ELF-1 (cell line): ENCODE measurements at places on chromosomes 5 and 9.

DNA sequence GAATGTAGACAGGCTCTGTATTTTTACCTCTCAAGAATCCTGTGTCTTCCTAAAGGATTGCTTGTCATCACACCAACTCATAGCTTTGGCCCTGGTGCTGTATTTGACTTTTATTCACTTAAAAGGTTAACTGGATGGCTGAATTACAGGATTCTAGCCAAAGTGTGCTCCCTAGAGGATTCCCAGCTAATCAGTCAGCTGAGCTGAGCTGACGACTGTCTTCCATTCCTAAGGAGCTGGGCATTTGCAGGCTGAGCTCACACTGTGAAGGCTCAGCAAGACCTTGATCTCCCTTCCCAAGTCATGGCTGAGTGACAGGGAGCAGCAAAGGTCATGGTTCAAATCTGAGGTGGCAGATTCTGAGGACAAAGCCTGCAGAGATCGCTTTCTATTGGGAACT lies 59.0 kb upstream of the PALM2AKAP2 start:
- peak; percentile 23 for DNase-seq

DNA sequence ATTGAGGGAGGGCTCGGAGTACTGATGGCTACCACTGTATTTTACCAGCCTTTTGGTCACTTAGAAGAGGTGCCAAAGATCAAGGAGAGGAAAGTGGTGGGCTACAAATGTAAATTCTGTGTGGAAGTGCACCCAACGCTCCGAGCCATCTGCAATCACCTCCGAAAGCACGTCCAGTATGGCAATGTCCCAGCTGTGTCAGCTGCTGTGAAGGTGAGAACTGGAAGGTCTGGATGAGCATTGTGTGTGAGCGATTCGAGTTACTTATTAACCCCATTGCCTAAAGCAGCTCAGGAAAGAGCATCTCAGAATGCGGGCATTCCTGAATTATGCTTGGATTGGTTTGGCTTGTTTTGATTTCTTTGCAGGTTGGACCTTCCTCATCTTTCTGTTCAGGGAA lies 67.5 kb downstream of the ZNF462 start:
- DNase-seq, result no peak

GRCh38 chr9:17631396-17631795 lies 52.5 kb downstream of the SH3GL2 start:
- no peak for DNase-seq

DNA sequence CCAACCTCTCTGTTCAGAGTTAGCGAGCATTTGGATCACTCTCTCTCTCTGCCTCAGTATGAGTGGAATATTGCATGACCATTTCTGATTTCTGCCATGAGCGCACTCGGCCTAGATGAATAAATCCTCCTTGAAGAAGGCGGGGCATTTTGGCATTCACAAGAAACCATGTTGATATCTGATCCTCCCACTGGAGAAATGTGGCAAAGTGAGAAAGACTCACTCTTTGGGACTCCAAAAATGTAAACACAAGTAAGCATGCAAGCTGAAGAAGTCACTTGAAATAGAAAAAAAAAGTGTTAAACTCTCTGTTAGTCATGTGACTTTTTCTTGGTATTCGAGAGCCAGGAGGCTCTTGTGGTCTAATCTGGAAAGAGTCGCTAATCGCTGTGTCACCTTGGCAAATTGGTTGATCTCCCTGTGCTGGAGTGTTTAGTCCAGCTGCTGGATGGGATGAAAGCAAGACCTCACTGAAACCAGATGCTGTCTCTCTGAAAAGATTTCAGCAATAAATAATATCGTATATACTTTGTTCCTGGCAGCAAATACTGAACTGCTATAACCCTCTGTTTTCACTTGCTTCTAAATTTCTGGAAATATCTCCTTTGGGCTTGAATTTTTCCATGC lies 95.5 kb downstream of the GHR start:
- no peak for DNase-seq

GRCh38 chr5:1770443-1770802 lies 29.2 kb downstream of the MRPL36 start:
- no peak for DNase-seq

DNA sequence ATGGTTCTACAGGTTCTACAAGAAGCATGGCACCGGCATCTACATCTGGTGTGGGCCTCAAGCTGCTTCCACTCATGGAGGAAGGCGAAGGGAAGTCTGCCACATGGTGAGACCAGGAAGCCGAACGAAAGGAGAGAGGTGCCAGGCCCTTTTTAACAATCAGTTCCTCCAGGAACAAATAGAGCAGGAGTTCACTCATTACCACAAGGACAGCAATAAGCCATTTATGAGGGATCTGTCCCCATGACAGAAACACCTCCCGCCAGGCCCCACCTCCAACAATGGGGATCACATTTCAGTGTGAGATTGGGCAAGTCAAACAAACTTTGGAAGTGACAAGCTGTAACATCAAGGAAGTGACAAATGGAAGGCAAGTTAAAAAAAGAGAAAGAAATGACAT lies 95.5 kb upstream of the PTPN3 start:
- no peak for DNase-seq

GRCh38 chr9:27499451-27499850 lies 24.6 kb upstream of the IFNK start:
- no peak for DNase-seq

DNA sequence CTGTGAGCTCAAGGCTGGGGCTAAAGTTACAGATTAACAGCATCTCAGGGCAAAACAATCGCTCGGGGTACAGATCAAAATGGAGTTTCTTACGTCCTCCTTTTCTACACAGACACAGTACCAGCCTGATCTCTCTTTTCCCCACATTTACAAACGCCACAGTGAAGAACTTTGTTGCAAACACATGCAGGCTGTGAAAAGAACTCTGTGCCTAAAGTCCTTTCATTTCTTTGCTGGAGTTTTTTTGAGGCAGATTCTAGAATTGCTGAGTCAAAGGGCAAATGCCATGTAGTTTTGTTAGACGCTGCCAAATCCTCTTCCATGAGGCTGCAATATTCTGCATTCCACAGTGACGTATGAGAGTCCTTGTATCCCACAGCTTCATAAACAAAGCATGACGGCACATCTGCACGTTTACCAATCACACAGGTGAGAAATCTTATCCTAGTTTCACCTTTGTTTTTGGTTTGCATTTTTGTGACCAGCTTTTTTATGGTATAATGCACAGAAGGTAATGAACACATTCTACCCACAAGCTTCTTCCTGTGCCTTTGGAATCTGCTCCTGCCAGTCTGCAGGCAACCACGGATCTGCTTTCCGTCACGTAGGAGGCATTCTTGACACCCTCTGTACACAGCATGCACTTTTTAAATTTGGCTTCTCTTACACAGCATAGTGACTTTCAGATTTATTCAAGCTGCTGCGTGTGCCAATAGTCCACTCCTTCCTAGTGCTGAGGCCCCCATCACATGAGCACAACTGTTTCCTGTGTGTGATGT lies 44.6 kb upstream of the LPCAT1 start:
- no peak for DNase-seq

- no peak for DNase-seq
These were observed 112.9 kb downstream of the SLC1A3 start for GRCh38 chr5:36719282-36719681.

GRCh38 chr5:72871366-72872024 lies 55.0 kb downstream of the TNPO1 start:
- DNase-seq, result no peak

- DNase-seq, result peak; percentile 69
These were observed 125.9 kb downstream of the APBA1 start for GRCh38 chr9:69546265-69546664.

- no peak for DNase-seq
These were observed 200.7 kb downstream of the PARP8 start for GRCh38 chr5:50867140-50867539.

DNA sequence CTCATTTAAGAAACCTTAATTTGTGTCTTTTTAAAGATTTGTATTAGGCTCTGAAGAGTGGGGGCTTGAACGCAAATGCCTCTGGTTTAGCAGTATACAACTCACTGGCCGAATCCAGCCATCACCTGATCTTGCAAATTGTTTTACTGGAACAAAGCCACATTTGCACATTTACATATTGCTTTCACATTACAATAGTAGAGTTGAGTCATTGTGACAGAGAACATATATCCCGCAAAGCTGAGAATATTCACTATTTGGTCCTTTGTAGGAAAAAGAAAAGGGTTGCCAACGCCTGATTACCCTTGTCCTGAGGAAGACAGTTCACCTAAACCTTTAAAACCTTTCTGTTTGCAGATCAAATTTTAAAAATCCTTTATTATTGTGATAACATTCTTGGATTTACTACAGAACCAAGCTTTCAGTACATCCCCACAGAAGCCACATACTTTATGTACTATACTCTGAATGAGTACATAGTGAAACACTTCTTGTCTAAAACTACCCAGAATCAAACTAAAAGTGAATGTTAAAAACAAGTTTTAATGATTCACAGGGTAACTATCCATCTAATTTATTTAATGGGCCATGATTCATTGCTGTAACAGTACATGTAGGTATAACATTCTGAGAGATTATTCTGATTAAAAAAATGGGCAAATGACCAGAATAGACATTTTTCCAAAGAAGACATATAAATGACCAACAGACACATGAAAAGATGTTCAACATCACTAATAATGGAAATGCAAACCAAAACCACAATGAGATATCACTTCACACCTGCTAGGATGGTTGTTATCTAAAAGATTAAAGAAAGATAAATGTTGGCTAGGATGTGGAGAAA lies 161.0 kb downstream of the SLC25A46 start:
- DNase-seq, result no peak

DNA sequence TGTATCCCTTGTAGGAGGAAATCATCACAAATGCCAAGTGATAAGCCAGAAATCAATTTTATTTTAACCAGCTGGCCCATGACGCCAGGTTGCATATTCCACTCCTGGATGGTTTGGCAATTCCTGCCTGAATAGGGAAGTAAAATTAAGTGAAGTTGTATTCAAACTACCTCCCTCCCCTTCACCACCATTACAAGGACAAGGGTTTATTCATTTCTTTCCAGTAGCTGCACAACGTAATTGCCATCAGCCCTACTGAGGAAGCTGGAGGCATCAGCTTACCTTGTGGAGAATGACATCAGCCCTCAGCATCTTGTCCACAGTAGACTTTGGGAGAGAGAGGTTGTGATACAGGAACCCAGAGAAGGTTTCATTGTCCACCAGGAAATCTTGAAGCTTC lies 66.6 kb downstream of the ABCA1 start:
- DNase-seq, result no peak

DNA sequence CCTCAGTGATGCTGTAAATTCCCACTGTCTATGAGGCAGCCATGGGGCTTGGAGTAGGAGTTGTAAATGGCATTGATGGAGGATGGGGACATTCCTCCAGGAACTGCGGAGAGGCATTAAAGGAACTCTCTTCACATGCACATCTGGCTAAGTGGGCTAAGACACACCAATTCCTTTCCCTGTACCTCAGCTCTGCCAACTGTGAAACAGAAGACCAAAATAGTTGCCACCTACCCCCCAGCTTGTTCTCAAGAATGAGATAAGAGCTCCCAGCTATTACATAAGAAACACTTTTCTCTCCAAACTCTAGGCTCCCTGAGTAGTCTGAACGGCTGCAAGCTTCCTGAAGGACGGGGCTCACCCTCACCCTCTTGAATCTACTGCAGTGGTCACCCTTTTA lies 144.6 kb upstream of the SLC30A5 start:
- no peak for DNase-seq

DNA sequence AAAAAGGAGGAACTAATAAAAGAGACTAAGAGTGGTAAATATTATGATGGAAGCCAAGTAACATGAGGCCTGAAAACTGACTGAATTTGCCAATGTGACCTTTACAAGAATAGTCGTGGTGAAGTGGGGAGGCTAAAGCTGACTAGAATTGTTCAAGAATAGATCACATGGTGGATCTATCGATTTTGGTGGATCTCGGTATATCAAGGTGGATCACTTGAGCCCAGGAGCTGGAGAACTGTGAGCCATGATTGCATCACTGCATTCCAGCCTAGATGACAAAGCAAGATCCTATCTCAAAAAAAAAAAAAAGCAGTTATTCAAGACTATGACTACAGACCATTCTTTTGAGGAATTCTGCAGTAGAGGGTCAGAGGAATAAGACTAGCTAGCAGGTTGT lies 15.1 kb downstream of the ERMP1 start:
- DNase-seq, result peak; percentile 14

- DNase-seq, result no peak
These were observed 16.1 kb upstream of the DRD1 start for GRCh38 chr5:175460126-175460525.

- DNase-seq, result no peak
These were observed 59.3 kb downstream of the OSTF1 start for GRCh38 chr9:75147638-75148037.

GRCh38 chr9:111582888-111583287 lies 16.6 kb downstream of the PTGR1 start:
- DNase-seq, result no peak

- DNase-seq, result no peak
These were observed 178.7 kb downstream of the NDUFS4 start for GRCh38 chr5:53739111-53739510.

- peak; percentile 28 for DNase-seq
These were observed 3.9 kb downstream of the SPARC start for GRCh38 chr5:151682751-151683331.

- no peak for DNase-seq
These were observed 10.6 kb upstream of the SLC2A6 start for GRCh38 chr9:133489253-133490190.

GRCh38 chr9:109316207-109316640 lies 4.6 kb downstream of the EPB41L4B start:
- no peak for DNase-seq

DNA sequence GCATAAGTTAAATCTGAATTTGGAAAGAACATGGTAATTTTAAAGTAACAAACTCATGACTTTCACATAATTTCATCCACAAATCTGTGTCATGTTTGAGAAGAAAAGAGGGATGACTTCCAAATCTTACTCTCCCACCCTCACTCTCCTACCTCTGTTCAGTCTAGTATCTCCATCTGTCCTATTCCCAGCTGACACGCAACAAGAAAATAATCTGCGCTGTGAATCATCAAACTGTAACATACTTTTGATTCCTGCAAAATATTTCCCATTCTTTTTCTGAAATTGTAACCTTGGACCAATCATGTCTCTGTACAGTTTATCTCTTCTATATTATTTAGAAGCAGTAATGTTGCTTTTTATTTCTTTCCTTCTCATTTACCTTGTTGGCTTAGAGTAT lies 91.4 kb downstream of the SLC12A2 start:
- DNase-seq, result no peak
